ENCODE measurements at places on chromosomes 1 and 21. TPM values are rescaled to one million over a fixed set of nuclear protein-coding genes. Genes with fewer than 3 reads are reported as not detected.

MSH4 gene
- total RNA-seq: not detected

TOR1AIP1 gene
- 43.0 TPM for total RNA-seq

NTMT2 gene
- total RNA-seq: not detected

NMNAT2 gene
- total RNA-seq: 0.39 TPM

UBASH3A gene
- not detected for total RNA-seq

PCP4 gene
- total RNA-seq: not detected

TTLL10 gene
- not detected for total RNA-seq

SHISAL2A gene
- not detected for total RNA-seq

DNAJC28 gene
- 0.23 TPM for total RNA-seq

GCLM gene
- 29.0 TPM for total RNA-seq

LELP1 gene
- total RNA-seq: not detected

GATAD2B gene
- 5.4 TPM for total RNA-seq

DISP1 gene
- 0.19 TPM for total RNA-seq

MAGI3 gene
- 8.4 TPM for total RNA-seq

SLC30A10 gene
- not detected for total RNA-seq

LRRN2 gene
- total RNA-seq: not detected

PTGFR gene
- 0.08 TPM for total RNA-seq

SLC45A1 gene
- total RNA-seq: not detected

OLFML3 gene
- 0.31 TPM for total RNA-seq

IGSF3 gene
- 33.9 TPM for total RNA-seq

DCDC2B gene
- not detected for total RNA-seq

KCNJ9 gene
- total RNA-seq: not detected

DPT gene
- not detected for total RNA-seq

CAPN8 gene
- not detected for total RNA-seq

RTCA gene
- 35.3 TPM for total RNA-seq

S100A7 gene
- 13.3 TPM for total RNA-seq

AMPD1 gene
- not detected for total RNA-seq

NPHS2 gene
- total RNA-seq: not detected

TACSTD2 gene
- 54.6 TPM for total RNA-seq

WNT4 gene
- total RNA-seq: not detected

ZNF436 gene
- 11.6 TPM for total RNA-seq

OR10K1 gene
- not detected for total RNA-seq

CRABP2 gene
- 7.6 TPM for total RNA-seq

KCNN3 gene
- not detected for total RNA-seq

PADI4 gene
- total RNA-seq: not detected

CCDC27 gene
- total RNA-seq: not detected

TDRD5 gene
- not detected for total RNA-seq

RYR2 gene
- total RNA-seq: not detected

HHAT gene
- 1.4 TPM for total RNA-seq

C1orf141 gene
- not detected for total RNA-seq

OR10Z1 gene
- not detected for total RNA-seq

ADGRB2 gene
- 0.39 TPM for total RNA-seq

PDIK1L gene
- total RNA-seq: 1.5 TPM

ZMYND12 gene
- 0.70 TPM for total RNA-seq

BTBD8 gene
- total RNA-seq: 2.1 TPM

UBQLN4 gene
- total RNA-seq: 24.3 TPM

NBPF4 gene
- not detected for total RNA-seq

DRAXIN gene
- not detected for total RNA-seq

ADORA1 gene
- total RNA-seq: 0.31 TPM

IL19 gene
- not detected for total RNA-seq

LCE1E gene
- 0.91 TPM for total RNA-seq

SDC3 gene
- total RNA-seq: 5.4 TPM

KRTAP11-1 gene
- not detected for total RNA-seq

EDN2 gene
- total RNA-seq: 0.08 TPM

OPRD1 gene
- not detected for total RNA-seq

TCEA3 gene
- 1.8 TPM for total RNA-seq

SPATA1 gene
- total RNA-seq: not detected

CIART gene
- total RNA-seq: 4.4 TPM

NR5A2 gene
- total RNA-seq: not detected

Data from hair follicular keratinocyte (primary cell).